A549 treated with ZK216348 at 1 μM for 4 hours (cell line): ENCODE measurements at places on chromosomes 16 and 17. TPM values are rescaled to one million over a fixed set of nuclear protein-coding genes. Genes with fewer than 3 reads are reported as not detected.

STH gene
- total RNA-seq, result not detected in 5 replicates

IL34 gene
- total RNA-seq, result 0.32 to 0.83 TPM (median 0.43 TPM) in 4 of 5 replicates, not detected in the other

MT1F gene
- 10.7 to 22.0 TPM (median 14.6 TPM) in 5 replicates for total RNA-seq

C16orf92 gene
- total RNA-seq, result not detected in 5 replicates

TEN1 gene
- total RNA-seq, result 21.2 to 29.2 TPM (median 24.2 TPM) in 5 replicates

GPR179 gene
- 0.01 to 0.05 TPM (median 0.04 TPM) in 3 of 5 replicates, not detected in the others for total RNA-seq
